H7 (cell line): ENCODE measurements at places on chromosomes 3 and 15.
A peak's percentile ranks its signal among the peaks of the same experiment; 100 is the strongest.

GRCh38 chr15:45442507-45443135 lies 64.3 kb upstream of the GATM start:
- peak; percentile 51 for DNase-seq

- DNase-seq = no peak
Observed at GRCh38 chr3:148971401-148972163, 19.8 kb upstream of the GYG1 start.

DNA sequence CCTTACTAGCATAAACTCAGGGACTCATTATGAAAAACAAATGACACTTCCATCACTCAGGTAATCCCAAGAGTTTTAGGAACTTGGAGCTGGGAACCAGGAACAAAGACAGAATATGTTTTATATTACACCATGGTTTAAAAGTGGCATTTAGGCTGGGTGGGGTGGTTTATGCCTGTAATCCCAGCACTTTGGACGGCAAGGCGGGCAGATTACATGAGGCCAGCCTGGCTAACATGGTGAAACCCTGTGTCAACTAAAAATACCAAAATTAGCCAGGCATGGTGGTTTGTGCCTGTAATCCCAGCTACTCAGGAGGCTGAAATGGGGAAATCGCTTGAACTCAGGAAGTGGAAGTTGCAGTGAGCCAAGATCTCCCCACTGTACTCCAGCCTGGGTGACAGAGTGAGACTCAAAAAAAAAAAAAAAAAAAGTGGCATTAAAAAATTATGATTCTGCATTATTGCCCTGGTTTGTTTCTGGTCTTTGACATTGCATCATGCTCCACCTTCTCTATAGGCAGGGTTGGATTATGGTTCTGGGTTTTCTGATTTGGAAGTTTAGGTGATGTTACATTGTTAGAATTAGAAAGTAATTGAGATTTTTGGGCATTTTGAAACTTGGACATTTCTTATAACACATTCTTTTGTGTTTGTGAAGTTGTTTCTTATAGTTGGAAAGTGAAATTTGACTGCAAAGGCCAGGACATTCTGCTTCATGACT lies 19.0 kb downstream of the SQOR start:
- no peak for DNase-seq

- DNase-seq = peak; percentile 37
Observed at GRCh38 chr3:179324270-179324754, 1.5 kb downstream of the ZNF639 start.

GRCh38 chr3:55546866-55547669 lies 60.0 kb upstream of the WNT5A start:
- no peak for DNase-seq
